ENCODE measurements at places on chromosomes 1 and 21.

DNA sequence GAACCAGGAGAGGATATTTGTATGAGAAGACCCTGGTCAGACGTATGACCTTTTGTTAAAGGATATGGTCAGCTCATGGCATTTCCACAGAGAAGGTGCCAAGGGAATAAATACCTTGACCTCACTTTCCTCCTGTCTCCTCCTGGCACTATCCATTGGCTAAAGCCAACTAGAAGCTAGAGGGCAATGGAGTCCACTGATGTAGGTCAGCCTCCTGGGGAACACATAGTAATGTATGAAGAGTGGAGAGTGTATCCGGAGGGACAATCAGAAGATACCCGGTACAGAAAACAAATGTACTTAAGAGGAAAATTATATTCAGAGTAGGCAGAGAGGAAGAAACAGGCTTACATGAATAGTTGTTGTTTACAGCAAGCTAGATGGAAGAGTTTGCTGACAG, 698 bp upstream of the NTMT2 start:
- no peaks in the 10 kb centered on the region for H3K4me1 ChIP-seq
- no peak for DNase-seq
- H3K27ac ChIP-seq: no peak overlapping the region
- no peak overlapping the region for H3K4me3 ChIP-seq
- H3K27me3 ChIP-seq: no peaks in the 10 kb centered on the region
- no peaks in the 10 kb centered on the region for H3K36me3 ChIP-seq

- H3K4me1 ChIP-seq: peaks cover 8% of the 10 kb centered on the region
- DNase-seq: no peak
- no peaks in the 10 kb centered on the region for H3K27me3 ChIP-seq
- no peak overlapping the region for H3K27ac ChIP-seq
- no peaks in the 10 kb centered on the region for H3K36me3 ChIP-seq
- no peak overlapping the region for H3K4me3 ChIP-seq
These were observed 3.0 kb downstream of the SWT1 start for GRCh38 chr1:185159966-185160365.

GRCh38 chr21:33174756-33175155, 55.0 kb upstream of the IFNAR2 start:
- H3K4me3 ChIP-seq: no peak overlapping the region
- H3K4me1 ChIP-seq: no peaks in the 10 kb centered on the region
- no peak for DNase-seq
- peaks cover 6% of the 10 kb centered on the region for H3K27me3 ChIP-seq

DNA sequence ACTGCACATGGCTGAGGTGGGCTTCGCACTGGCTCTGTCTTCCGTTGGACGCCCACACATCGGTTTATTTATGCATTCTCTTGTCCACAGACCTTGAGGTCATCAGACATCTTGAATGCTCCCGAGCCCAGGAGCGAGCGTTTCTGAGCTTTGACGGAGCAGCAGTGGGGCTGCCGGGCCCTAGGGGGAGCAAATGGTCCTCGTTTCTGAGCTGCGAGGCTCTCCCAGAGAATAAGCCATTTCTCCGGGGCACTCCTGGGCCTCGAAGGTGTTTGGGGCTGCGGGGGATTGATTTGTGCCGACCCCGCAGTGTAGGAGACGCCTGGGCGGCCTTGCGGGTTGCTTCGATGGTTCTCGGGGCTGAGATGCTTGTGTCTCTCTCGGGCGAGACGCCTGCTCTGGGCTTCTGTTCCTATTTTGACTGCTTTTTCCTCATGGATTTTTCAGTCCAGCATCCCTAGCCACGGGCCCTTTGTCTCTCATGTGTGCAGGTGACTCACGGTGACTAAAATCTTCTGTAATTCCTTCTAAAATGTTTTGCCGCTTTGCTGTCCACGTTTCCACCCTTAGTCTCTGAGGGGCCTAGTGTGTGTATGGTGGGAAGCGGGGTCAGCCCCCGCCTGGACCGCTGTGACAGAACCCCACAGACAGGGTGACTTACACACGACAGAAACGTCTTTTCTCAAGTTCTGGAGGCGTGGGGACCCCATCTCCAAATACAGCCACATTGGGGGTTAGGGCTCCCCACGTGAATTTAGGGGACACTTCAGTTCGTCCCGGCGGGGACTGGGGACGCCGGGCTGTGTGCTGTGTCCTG, 62.1 kb downstream of the FAAP20 start:
- peaks cover 21% of the 10 kb centered on the region for H3K4me1 ChIP-seq
- H3K27ac ChIP-seq: peak overlapping the region; percentile 78
- H3K27me3 ChIP-seq: no peaks in the 10 kb centered on the region
- peak overlapping the region; percentile 26 for H3K4me3 ChIP-seq
- no peaks in the 10 kb centered on the region for H3K36me3 ChIP-seq

GRCh38 chr1:172398193-172398592, 22.3 kb upstream of the C1orf105 start:
- H3K4me1 ChIP-seq: peaks cover 6% of the 10 kb centered on the region
- DNase-seq: no peak
- no peaks in the 10 kb centered on the region for H3K27me3 ChIP-seq
- no peaks in the 10 kb centered on the region for H3K36me3 ChIP-seq
- H3K27ac ChIP-seq: no peak overlapping the region

DNA sequence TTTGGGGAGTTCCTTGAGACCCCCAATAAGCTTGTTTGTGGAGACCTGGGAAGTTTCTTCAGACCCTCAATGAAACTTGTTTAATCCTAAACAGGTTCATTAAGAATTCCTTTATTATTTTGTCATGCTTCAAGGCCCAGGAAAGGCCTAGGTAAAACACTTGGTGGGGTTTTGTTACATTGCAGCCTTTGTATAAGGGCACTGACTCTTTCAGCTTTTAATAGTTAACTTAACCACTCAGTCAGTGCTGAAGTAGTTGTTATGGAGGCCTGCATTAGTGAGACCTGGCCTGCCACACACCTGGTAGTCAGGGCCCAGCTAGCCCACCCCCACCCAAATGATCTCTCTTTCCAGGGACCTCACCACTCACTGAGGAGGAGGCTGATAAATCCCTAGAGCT, 103.7 kb downstream of the FCRL5 start:
- no peak overlapping the region for H3K4me3 ChIP-seq
- no peaks in the 10 kb centered on the region for H3K4me1 ChIP-seq
- H3K27ac ChIP-seq: no peak overlapping the region
- DNase-seq: no peak
- no peaks in the 10 kb centered on the region for H3K27me3 ChIP-seq

DNA sequence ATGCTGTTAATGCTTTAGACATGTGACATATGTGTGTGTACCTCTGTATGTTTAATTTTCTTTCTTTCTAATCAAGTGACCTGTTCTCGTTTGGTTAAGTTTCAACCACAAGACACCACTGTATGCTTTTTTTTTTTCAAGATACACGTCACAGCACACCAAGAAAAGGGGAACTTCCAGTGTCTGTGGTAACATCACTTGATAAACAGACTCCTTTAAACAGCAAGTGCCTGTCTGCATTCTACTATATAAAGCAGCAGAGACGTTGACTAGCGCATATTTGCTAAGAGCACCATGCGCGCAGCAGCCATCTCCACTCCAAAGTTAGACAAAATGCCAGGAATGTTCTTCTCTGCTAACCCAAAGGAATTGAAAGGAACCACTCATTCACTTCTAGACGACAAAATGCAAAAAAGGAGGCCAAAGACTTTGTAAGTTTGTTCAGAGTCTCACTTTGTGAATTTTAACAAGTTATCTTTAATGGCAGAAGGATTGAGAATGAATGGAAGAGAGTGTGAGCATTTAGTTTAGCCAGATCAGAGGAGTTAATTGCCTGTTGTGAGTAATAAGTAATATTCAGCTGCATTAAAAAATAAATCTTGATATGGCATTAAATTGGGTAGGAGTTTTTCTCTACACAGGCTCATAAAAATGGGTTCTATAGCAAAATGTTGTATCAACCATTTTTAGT, at the start of gene RGS1:
Gene RGS1, plus strand, starts transcription at position 275 of the 691 bp plus-strand sequence. Its CDS starts 20 bp downstream, at position 295.
- no peaks in the 10 kb centered on the region for H3K36me3 ChIP-seq
- no peaks in the 10 kb centered on the region for H3K27me3 ChIP-seq
- no peak for DNase-seq
- no peak within 1 kb of the TSS for H3K27ac ChIP-seq

GRCh38 chr1:24988558-24988912, 58.5 kb upstream of the RUNX3 start:
- no peak for DNase-seq
- no peaks in the 10 kb centered on the region for H3K4me1 ChIP-seq
- no peak overlapping the region for H3K4me3 ChIP-seq
- H3K36me3 ChIP-seq: no peaks in the 10 kb centered on the region
- no peak overlapping the region for H3K27ac ChIP-seq

- H3K36me3 ChIP-seq: no peaks in the 10 kb centered on the region
- no peak for DNase-seq
- H3K4me1 ChIP-seq: no peaks in the 10 kb centered on the region
- H3K27me3 ChIP-seq: no peaks in the 10 kb centered on the region
These were observed 21.4 kb upstream of the RNF11 start for GRCh38 chr1:51214615-51215131.

GRCh38 chr1:232473324-232473723, 156.6 kb downstream of the SIPA1L2 start:
- no peaks in the 10 kb centered on the region for H3K27me3 ChIP-seq
- DNase-seq: no peak
- no peak overlapping the region for H3K27ac ChIP-seq
- peaks cover 35% of the 10 kb centered on the region for H3K4me1 ChIP-seq
- no peak overlapping the region for H3K4me3 ChIP-seq

GRCh38 chr1:111725192-111725591, 14.0 kb downstream of the INKA2 start:
- no peak overlapping the region for H3K4me3 ChIP-seq
- no peak for DNase-seq
- H3K27ac ChIP-seq: no peak overlapping the region
- H3K36me3 ChIP-seq: no peaks in the 10 kb centered on the region
- no peaks in the 10 kb centered on the region for H3K27me3 ChIP-seq

DNA sequence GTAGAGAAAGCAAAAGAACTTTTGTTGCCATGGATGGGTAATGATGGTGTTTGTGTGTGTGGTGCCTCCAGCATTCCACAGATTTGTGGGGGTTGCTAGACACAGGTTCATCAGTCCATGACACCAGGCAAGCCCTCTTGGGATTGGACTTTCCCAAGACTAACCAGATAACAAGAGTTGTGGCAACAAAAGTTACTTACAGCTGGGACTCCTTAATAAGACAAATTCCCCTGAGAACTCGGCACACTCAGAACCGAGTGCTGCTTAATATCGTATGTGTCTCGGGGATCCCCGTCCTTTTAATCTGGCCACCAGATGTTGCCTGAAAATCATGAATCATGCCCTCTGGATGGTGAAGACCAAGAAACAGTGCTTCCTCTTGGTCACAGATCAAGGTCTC, 193.3 kb downstream of the AJAP1 start:
- H3K4me3 ChIP-seq: no peak overlapping the region
- no peak for DNase-seq
- no peaks in the 10 kb centered on the region for H3K27me3 ChIP-seq
- H3K36me3 ChIP-seq: no peaks in the 10 kb centered on the region
- no peaks in the 10 kb centered on the region for H3K4me1 ChIP-seq
- no peak overlapping the region for H3K27ac ChIP-seq

GRCh38 chr1:87155648-87156047, 173.0 kb upstream of the LMO4 start:
- no peak overlapping the region for H3K27ac ChIP-seq
- H3K36me3 ChIP-seq: no peaks in the 10 kb centered on the region
- no peak for DNase-seq
- no peaks in the 10 kb centered on the region for H3K27me3 ChIP-seq
- no peak overlapping the region for H3K4me3 ChIP-seq
- no peaks in the 10 kb centered on the region for H3K4me1 ChIP-seq

GRCh38 chr1:34132161-34132420, 32.9 kb downstream of the CSMD2 start:
- no peak overlapping the region for H3K27ac ChIP-seq
- no peaks in the 10 kb centered on the region for H3K4me1 ChIP-seq
- H3K36me3 ChIP-seq: no peaks in the 10 kb centered on the region
- no peak overlapping the region for H3K4me3 ChIP-seq

DNA sequence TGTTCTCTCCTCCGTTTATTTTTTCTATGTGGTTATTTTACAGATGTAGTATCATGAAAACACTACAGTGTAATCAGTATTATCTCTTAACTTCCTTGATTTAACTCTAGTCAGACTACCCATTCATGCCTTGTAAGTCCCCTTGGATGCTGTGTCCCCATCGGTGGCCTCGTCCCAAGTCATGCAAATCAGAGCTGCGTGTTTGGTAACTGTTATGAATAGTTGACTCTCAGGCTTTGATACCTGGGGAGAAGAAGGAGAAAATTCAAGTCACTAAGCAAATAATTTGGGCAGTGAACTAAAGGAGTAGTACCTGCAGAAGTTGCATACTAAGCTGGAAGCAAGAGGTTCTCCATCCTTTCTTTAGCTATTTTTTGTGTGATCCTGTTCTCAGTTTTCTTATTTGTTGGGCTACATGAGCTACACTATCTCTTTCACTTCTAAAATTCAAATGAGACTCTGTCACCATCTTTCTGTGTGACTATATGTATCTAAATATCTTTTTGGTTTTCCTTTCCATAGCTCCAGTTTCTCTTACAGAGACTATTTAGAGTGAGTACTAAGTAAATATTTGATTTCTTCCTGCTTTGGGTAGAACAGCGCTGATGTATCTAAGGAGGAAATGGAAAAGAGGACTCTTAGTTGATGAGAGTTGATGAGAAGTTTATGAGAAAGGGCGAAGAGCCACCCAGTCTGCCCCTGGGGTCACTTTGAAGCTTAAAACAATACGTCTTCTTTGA, 50.9 kb downstream of the VANGL2 start:
- H3K4me3 ChIP-seq: no peak overlapping the region
- no peaks in the 10 kb centered on the region for H3K27me3 ChIP-seq
- no peak overlapping the region for H3K27ac ChIP-seq

DNA sequence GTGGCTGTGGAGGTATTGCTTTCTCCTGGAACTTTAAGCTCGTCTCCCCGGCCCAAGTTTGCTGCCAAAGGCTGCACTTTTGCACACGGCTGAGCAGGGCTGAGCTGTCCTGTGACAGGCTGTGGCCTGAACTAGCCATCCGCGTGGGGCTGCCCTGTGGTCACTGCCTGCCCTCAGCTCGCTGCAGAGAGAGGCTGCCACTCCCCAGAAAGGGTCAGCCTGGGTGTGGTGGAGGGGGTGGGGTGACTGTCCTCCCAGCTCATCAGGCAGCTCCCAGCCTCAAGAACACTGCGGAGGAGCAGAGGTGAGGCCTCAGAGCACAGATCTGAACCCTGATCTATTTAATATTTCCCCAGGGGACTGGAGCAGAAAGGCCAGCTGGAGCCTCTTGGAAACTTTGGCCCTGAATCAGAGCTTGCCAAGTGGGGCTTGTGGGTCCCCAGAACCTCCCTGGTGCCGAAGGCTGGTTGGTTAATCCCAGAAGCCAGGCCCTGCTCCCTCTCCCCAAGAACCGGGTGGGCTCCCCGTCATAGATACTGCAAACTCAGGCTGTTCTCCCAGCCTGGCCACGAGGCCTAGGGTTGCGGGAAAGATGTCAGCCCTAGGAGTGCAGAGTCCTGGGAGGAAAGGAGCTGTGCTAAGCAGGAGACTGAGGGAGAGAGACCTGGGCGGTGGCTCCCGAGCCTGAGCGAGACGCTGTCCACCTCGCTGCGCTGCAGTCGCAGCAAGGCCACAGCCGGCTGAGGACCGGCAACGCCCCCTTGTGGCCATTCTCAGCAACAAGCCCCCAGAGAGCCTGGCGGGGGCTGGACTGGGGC, 125.1 kb upstream of the IPO9 start:
- no peak overlapping the region for H3K27ac ChIP-seq
- peak; percentile 73 for DNase-seq
- no peaks in the 10 kb centered on the region for H3K4me1 ChIP-seq
- H3K4me3 ChIP-seq: no peak overlapping the region
- no peaks in the 10 kb centered on the region for H3K36me3 ChIP-seq
- no peaks in the 10 kb centered on the region for H3K27me3 ChIP-seq

- no peak for DNase-seq
- no peak overlapping the region for H3K27ac ChIP-seq
- H3K4me3 ChIP-seq: no peak overlapping the region
- no peaks in the 10 kb centered on the region for H3K27me3 ChIP-seq
- peaks cover under 1% of the 10 kb centered on the region for H3K4me1 ChIP-seq
These were observed 12.5 kb upstream of the GPR153 start for GRCh38 chr1:6273380-6273891.
